Right lung (tissue), 10 donors: ENCODE measurements at places on chromosomes 1 and 21. TPM values are rescaled to one million over a fixed set of nuclear protein-coding genes. Genes with fewer than 3 reads are reported as not detected.
A peak's percentile ranks its signal among the peaks of the same experiment; 100 is the strongest.

DNA sequence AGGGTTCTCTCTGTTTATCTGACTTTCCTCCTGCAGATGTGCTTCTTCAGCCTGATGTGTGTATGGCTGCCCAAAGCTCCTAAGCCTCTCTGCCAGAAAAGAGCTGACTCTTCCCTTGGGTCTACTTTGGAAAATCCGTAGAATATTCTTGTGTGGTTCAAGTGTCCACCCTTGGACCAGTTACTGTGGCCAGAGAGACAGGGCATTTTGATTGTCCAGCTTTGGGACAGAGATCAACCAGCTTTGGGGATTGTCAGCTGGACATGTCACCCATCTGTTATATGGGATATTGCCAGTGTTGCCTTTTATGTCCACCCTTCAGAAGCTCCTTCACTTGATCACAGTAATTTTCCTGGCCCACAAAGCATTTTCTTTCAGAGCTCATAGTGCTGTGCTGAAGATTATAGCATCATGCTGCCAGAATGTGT lies 126.2 kb upstream of the L1TD1 start:
- DNase-seq: no peak

- DNase-seq: no peak
These were observed 85.5 kb downstream of the NGF start for GRCh38 chr1:115252585-115252984.

WDR64 gene
- 0.12 TPM for polyA plus RNA-seq

CCSAP gene
- 9.2 TPM for polyA plus RNA-seq

ZBTB37 gene
- polyA plus RNA-seq: 10.2 TPM

SYCP1 gene
- polyA plus RNA-seq: 0.21 TPM

GPR25 gene
- not detected for polyA plus RNA-seq

GRCh38 chr1:172239901-172240300 lies 180.6 kb upstream of the C1orf105 start:
- peak; percentile 23 for DNase-seq
